ENCODE measurements at places on chromosomes 6 and 20.
A peak's percentile ranks its signal among the peaks of the same experiment; 100 is the strongest.

DNA sequence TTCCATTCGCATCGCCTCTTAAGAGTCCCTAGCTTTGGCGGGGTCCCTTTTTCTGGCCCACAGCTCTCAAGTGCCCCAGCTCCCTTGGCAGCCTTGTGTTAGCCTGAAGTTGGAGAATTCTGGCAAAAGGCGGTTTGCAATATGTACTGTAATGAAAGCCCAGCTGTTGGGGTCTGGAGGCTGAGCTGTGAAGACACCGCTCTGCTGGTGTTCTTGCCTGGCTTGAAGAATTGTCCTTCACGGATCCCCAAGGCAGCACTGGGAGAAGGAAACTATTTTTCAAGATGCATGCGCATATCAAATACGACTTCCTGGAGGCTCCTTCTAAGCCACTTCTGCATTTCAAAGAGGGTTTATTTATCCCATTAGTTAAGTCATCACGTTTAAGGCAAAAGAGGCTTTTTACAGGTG, 21.4 kb upstream of the CITED2 start:
- no peak for DNase-seq

DNA sequence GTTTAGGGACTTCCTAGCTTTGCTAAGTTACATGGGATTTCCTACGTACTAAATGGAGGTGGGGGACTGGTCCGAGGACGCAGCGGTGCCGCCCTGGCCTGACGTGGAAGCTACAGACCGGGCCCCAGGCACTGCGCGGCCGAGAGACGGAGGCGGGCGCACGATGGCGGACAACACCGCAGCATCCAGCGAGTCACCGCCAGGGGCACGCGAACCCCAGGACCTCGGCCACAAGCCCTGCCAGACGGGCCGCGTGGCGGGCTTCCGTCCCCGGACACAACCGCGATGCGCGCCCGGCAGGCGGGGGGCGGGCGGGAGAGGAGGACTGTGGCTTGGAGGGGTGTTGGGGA, 1516.9 kb upstream of the DEFB115 start:
- no peak for DNase-seq

GRCh38 chr6:2197177-2197671, 48.2 kb downstream of the GMDS start:
- no peak for DNase-seq

DNA sequence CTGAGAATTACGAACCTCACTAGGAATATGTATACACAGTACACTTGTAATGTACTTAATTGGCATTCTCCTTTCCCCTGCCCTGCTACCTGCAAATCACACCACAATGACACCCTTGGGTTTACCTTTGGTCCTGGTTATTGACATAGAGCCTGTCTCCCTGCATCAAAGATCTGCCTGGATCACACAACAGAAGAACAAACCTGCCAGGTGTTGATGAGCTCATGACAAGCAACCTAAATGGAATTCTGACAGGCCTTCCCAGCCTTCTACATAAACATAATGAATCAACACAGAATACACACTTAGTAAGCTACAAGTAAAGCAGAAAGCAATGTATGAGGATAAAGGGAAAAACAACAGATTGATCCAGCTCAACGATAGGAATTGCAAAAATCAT, 95.6 kb downstream of the HDGFL1 start:
- DNase-seq, result no peak

DNA sequence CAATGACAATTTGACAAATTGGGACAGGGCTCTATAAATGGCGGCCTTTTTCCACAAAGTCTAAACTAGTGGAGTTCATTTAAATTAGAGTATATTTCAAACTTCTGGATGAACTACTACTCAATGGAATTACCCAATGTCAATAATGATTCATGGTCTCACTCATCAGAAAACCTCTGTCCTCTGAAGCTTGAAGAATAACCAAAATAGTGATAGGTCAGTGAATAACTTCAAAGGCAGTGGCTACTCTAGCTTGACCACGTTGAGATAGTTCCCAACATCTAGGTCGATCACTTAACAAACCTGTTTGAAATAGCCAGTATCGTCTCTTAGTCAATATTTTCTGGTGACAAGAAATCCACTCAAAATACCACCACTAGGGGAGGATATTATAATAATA, 197.6 kb downstream of the HDGFL1 start:
- DNase-seq, result no peak

DNA sequence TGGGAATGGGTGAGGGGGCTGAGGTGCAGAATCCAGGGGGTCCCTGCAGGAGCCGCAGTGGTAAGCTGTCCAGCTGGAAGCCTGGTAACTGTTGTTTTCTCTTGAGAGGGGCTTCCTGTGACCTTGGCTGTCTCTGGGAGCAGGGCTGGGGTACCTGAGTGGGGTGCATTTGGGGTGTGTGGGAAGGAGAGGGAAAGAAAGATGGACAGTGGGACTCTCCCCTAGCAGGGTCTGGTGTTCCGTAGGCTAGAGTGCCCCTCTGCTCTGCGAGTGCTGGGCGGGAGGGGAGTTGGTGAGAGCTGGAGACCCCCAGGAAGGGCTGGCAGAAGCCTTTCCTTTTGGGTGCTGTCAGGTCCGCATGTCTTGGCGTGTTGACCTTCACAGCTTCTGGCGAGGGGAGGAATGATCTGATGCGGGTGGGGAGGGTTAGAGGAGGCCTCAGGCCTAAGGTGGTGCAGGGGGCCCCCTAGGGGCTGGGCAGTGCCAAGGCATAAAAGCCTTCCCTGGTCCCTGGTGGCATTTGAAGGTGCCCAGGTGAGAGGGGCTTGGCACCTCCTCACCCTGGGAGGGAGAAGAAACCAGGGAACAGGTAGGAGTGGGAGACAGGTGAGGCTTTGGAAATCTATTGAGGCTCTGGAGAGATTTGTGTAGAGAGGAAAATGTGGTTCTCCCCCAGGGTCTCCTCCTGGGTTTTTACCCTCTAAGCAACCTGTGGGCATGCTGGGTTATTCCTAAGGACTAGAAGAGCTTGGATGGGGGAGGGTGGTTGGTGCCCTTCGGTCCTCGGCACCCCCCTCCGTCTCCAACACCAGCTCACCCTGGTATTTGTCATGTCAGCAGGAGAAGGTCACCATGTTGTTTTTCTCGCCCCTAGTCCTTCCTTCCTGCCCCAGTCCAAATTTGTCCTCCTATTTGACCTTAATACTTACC, 3.3 kb downstream of the VEGFA start:
- peak; percentile 12 for DNase-seq

GRCh38 chr6:106253172-106253571, 72.4 kb downstream of the ATG5 start:
- no peak for DNase-seq

DNA sequence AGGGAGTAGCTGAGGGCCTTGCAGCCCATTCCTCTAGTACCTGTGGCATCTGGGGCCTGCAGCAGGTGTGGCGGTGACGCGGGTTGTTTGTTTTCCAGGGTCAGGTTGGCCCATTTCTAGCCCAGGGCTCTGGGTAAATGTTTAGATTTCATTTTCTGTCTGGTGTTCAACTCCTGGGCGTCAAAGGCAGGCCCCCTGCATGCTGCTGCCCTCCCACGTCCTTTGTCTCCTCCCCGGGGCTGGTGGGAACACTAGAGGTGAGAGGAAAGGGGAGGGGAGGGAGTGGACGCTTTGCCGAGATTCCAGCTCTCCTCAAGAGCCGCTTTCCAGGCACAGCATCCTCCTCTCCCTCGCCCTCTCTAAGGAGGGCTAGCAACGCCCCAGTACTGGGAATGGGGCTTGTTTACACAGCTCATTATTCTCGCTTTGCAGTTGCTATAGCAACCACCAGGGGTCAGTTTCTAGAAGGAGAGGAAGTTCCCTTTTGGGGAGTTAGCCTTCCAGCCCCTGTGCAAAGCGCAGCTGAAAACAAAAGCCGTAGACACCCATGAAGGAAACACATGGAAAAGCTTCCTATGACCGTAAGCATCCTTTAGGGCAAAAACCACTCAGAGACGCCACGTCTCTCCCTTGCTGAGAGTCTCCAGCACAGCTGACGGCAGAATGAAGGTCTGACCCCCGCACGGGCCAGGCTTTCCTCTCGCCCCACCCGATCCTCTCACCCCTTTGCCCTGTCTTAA, 170.6 kb downstream of the LY86 start:
- DNase-seq, result peak; percentile 17

DNA sequence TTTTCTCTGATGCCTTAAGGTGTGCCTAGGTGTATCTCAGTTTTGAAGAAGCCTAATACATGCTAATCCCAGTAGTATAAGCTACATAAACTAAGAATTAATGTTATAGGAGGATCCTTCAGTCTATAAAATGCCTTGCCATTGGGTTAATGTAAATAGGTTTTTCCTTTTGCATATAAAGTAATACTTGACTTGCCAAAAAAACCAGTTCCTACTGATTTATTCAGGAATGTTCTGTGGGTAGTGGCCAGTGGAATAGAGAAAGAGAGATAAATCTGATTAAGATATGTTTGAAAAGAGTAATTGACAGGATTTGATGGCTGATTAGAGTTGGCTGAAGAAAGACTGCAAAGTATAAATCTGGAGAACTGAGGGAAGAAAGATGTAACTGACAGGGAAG, 273.4 kb downstream of the ZFAND3 start:
- no peak for DNase-seq

- no peak for DNase-seq
Observed at GRCh38 chr20:11716945-11717248, 200.8 kb upstream of the BTBD3 start.

DNA sequence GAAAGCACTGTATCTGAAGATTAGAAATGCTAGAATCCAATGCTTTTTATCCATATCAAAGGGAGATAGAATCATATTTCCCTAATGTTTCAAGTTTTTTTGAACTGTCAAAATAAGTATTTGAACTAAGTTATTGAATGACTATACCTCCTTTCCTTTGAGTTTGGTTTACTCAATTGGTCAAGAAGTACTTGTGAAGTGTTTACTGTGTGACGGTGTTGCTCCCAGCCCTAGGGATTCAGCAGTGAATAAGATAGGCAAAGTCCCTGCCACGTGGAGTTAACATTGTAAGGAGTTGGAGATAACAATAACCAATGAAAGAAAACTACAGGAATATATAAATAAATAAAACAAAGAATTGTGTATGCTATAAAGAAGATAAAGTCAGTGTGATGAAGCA, 535.9 kb downstream of the FRK start:
- no peak for DNase-seq

DNA sequence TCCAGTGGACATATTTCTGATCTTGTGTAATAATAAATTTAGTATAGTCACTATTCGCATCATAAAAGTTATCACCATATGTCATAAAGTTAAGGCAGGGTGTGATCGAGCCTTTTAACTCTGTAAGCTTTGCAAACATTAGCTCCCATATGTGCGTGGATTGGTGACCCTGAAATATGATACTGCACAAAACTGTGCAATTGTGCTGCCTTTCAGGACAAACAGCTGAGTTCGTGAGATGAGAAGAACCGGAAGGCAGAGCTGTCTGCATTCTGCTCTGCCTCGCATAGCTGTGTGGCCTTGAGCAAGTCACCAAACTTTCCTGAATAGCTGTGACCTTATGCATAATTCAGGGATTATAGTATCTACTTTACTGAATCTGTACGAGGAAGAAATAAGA, 3.2 kb upstream of the PLEKHG1 start:
- DNase-seq, result no peak

- peak; percentile 18 for DNase-seq
Observed at GRCh38 chr20:64101731-64102621, 5.4 kb downstream of the NPBWR2 start.

GRCh38 chr6:136701045-136701444, 91.2 kb downstream of the MAP3K5 start:
- DNase-seq, result no peak

Data from stimulated activated naive CD4-positive, alpha-beta T cell (primary cell).